Hematopoietic multipotent progenitor cell (in vitro differentiated cells): ENCODE measurements at places on chromosomes 16 and 17.

DNA sequence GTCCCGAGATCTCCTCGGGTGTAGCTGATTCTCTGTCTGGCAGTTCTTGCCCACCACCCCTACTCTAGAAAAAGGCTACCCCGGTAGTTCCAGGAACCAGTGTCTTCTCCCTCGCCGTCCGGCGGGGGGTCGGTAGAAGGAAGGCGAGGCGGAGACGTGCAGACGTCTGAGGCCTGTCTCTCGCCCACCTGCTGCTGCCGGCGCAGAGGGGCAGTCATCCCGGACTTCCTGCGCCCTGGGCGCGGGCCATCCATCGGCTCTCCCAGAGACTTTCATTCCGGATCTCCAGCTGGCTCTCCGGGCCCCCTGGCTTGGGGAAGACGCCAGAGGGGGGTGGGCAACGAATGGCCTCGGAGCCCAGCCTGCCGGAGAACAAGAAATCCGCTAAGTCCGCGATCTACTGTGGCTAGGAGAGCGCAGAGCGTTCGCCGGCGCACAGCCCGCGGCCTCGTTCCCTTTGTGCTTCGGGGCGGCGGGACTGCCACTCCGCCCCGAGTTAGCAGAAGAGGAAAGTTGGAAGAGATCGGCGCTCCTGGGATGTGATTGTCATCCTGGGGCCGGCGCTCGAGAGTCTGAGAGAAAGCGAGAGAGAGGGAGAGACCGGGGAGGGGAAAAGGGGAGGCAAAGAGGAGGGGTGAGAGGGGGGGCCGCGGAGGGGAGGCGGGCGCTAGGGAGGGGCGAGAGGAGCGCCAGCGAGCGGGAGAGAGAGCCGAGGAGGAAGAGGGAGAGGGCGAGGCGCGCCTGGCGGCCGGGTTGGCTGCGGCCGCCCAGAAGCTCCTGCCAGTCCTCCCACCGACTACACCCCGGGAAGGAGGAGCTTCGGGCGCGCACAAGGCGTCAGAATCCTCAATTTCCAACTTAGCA is at the start of gene IRX5:
Gene IRX5 (plus strand): TSS at position 861 of the 864 bp plus-strand sequence. CDS start 334 bp downstream, outside the sequence.
- no peak for DNase-seq

GRCh38 chr16:80047842-80048241 is 447.3 kb upstream of the MAF start:
- no peak for DNase-seq

DNA sequence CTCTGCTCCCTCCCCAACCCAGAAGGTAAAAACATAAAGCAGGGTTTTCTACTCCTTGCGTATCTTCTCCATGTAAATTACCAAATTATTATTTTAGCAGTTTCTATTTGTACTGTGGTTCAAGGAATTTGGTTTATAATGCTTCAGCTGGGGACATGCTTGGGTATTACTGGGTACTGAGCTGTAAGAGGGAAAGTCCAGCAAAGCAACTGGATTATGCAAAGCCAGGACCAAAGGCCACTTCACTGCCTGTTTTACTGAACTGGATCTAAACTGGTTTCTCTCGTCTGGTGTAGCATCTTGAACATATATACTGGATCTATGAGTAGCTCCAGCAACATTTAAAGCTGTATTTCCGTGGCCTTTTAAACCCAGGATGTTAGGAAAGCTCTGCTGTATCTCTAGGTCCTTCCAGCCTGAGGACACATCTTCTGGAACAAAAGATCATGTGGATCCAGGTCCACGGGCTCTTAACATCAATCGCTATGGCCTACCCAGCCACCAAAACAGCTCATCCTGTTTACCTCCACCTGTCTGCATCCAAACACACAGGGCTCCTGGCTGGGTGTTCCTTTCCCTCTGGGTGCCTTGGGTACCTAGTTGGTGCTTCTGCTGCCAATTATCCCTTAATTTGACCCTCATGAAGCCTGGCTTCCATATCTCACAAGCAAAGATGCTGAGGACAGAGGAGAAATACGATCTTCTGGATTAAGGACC is 7.2 kb downstream of the PMP22 start:
- DNase-seq: no peak

GRCh38 chr17:17492571-17492970 is 3.6 kb downstream of the RASD1 start:
- no peak for DNase-seq

GRCh38 chr17:80677214-80677756 is 132.6 kb downstream of the RPTOR start:
- DNase-seq: no peak

DNA sequence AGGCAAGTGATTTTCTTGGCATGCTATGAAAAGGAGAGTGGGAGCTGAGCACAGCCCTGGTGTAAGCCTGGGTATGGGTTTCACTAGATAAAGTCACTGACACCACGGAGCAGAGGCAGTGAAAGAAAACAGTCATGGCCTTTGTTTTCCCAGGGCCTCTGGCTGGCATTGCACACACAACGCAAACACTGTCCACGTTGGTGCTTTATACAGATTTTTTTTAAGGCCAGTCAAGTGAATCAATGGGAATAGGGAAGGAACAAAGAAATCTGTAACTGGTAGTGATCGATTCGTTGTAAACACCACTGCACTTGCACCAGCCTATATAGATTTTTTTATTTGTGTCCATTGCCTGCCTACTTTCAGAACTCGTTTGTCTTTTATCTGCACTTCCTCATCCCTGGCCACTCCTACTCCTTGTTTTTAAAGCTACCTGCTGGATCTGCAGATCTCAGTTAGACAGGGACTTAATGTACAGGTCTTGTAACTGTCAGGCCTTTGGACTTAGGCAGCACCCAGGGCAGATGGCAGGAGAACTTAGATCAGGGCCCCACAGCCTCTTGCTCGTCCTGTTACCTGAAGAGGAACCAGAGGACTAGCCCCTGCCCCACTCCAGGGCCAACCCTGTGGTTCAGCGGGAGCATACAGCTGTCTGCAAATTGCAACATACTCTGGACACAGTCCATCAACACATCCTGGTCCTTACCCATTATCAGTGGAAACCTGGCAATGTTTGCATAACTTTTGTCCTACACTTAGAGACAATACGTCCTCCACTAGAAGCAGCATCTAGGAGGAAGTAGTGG is 10.6 kb upstream of the TMIGD1 start:
- no peak for DNase-seq

GRCh38 chr16:84194018-84194417 is 3.1 kb downstream of the ADAD2 start:
- no peak for DNase-seq

- no peak for DNase-seq
Measured at GRCh38 chr16:47774661-47775060, 313.5 kb downstream of the PHKB start.

DNA sequence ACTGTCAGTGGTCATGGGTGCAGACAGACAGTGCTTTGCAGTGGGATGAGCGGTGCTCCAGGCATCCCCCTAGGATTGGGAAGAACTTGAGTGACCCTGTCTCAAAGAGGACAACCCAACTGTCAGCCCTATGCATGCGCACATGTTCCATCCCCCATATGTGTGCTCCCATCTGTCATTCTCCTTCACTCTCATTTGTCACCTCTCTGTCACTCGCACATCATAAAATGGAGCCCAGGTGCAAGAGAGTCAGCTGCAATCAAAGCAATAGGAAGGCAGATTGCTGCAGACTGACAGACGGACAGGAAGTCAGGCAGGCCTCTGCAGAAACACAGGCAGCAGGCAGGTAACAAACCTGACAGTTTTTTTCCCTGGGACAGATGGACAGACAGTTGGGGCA is 101.8 kb upstream of the CCL1 start:
- no peak for DNase-seq

GRCh38 chr17:59002848-59003247 is 103.8 kb downstream of the TRIM37 start:
- no peak for DNase-seq

DNA sequence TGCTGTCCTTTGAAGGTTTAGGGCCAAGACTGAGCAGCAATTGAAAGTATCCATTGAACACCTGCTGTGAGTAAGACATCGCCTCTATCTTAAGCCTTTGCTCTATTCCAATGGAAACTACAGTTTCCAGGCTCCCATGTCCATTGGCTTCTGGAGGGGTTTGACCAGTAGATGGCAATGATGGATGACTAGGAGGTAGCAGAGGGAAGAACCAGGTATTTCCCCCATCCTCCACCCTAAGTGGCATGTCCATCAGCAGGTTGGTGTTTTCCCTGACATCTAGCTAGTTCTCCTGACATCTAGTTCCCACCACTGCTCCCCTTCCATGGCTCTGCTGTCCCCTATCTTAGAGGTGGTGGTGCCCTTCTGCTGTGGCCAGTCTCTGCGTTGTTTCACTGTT is 58.7 kb downstream of the CENPV start:
- no peak for DNase-seq

DNA sequence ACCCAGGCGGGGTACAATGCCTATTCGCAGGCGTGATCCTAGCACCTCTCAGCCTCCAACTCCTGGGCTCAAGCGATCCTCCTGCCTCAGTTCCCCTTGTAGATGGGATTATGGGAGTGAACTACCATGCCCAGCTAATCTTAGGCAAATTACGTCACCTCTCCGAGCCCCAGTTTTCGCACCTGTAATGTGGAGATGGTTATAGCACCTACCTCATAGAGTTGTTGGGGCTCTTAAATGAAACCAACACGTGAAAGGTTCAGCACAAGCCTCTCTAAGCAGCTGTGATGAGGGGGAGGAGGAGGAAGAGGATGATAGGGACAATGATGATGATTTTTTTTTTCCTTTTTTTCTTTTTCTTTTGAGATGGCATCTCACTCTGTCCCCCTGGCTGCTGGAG is 59.9 kb downstream of the ABR start:
- DNase-seq: no peak

DNA sequence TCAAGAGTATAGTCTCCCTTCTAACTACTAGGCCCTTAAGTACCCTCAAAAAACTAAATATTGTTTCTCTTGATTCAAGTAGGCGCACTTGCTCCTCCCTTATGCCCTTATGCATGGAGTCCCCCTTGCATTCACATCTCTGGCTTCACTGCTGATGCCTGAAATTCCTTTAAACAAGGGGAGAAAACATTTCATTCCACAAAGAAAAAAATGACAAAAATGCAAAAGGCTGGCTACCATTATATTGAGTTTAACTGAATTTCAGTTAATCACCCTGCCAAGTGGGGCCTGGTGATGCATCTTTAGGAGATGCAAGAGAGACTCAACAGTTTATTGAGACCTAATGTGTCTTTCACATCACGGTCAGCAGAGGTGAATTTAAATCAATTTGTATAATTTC is 35.6 kb downstream of the CRLF3 start:
- DNase-seq: no peak

- no peak for DNase-seq
Measured at GRCh38 chr16:2031081-2031577, 4.4 kb downstream of the NHERF2 start.
